Epithelial cell of umbilical artery (primary cell): ENCODE measurements at places on chromosomes 5 and 9. TPM values are rescaled to one million over a fixed set of nuclear protein-coding genes. Genes with fewer than 3 reads are reported as not detected.

Gene ADAMTS2
- 0.32 and 4.7 TPM in 2 replicates for total RNA-seq

Gene PCDHGA12
- total RNA-seq, result 5.2 and 5.9 TPM in 2 replicates

Gene SHISAL2B
- total RNA-seq, result not detected in 2 replicates

Gene PLCXD3
- total RNA-seq, result under 0.01 TPM in 1 of 2 replicates, not detected in the other

Gene NXNL2
- not detected in 2 replicates for total RNA-seq

Gene ANKRD34B
- not detected in 2 replicates for total RNA-seq

Gene CARTPT
- not detected in 2 replicates for total RNA-seq

Gene ALDOB
- total RNA-seq, result not detected in 2 replicates

Gene ENTPD8
- total RNA-seq, result not detected in 2 replicates

Gene RGS7BP
- 0.32 and 1.1 TPM in 2 replicates for total RNA-seq

Gene DMRT3
- total RNA-seq, result not detected in 2 replicates

Gene TMEM215
- total RNA-seq, result not detected in 2 replicates

Gene CDK9
- total RNA-seq, result 124 and 162 TPM in 2 replicates

Gene EIF4E1B
- not detected in 2 replicates for total RNA-seq

Gene SPATA31C1
- total RNA-seq, result not detected in 2 replicates

Gene CERCAM
- total RNA-seq, result 14.6 and 21.8 TPM in 2 replicates

Gene PTPRD
- 4.9 and 11.4 TPM in 2 replicates for total RNA-seq

Gene IL9
- not detected in 2 replicates for total RNA-seq

Gene FAT2
- under 0.01 TPM in 1 of 2 replicates, not detected in the other for total RNA-seq

Gene CD180
- total RNA-seq, result not detected in 2 replicates

Gene SYNPO
- total RNA-seq, result 6.2 and 10.2 TPM in 2 replicates

Gene BAAT
- not detected in 2 replicates for total RNA-seq

Gene FAM151B
- 2.9 and 3.3 TPM in 2 replicates for total RNA-seq
